Muscle of arm (tissue), 14 donors: ENCODE measurements at places on chromosomes 5 and 9. TPM values are rescaled to one million over a fixed set of nuclear protein-coding genes. Genes with fewer than 3 reads are reported as not detected.

GPX8 gene
- polyA plus RNA-seq, result 105 TPM

DNA sequence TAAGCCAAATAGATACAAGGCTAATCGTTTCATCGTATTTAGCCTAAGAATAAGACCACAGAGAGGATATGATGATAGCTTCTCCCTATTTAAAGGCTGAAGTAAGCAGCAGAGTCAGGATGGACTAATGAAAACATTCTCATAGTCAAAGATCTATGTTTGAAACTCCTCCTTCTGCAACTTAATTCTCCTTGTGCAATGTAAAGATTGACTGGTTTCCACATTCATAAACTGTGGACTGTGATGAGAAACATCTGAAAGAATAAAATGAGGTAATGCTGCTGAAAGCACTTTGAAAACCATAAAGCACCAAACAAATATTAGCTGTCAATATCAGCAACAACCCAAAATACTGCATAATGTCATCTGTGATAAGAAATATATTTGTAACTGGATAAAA, 361.9 kb downstream of the CSNK1G3 start:
- no peak for DNase-seq

GRCh38 chr5:64693636-64694035, 3.3 kb downstream of the SHISAL2B start:
- DNase-seq, result no peak

GRCh38 chr5:43780586-43780985, 177.6 kb downstream of the NNT start:
- DNase-seq, result no peak

DNA sequence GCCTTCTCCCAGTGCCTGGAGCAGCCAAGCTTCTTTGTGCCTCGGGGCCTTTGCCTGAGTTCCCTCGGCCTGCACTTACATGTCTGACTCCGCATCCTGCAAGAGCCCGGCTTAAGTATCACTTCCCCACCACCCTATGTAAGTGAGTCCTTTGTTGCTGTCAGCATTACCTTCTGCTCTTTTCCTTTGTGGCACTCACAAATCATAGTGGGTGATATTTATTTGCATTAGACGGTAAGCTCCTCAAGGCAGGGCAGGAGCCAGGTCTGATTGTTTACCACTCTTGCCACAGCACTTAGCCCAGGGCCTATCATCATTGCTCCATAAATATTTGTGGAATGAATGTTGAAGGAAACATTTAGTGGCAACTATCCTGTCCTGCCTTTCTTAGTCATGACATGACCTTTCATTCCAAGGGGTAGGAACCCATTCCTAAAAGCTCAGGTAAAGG, 4.8 kb downstream of the GM2A start:
- no peak for DNase-seq

- DNase-seq, result no peak
These were observed 521.3 kb downstream of the EFNA5 start for GRCh38 chr5:107149243-107150005.

GRCh38 chr9:134328341-134328840, 2.1 kb downstream of the RXRA start:
- DNase-seq, result no peak

GRCh38 chr5:130280528-130281217, 376.4 kb downstream of the CHSY3 start:
- DNase-seq, result no peak

BHMT2 gene
- polyA plus RNA-seq, result not detected

- DNase-seq, result no peak
These were observed 91.8 kb upstream of the TNC start for GRCh38 chr9:115209601-115210306.

DNA sequence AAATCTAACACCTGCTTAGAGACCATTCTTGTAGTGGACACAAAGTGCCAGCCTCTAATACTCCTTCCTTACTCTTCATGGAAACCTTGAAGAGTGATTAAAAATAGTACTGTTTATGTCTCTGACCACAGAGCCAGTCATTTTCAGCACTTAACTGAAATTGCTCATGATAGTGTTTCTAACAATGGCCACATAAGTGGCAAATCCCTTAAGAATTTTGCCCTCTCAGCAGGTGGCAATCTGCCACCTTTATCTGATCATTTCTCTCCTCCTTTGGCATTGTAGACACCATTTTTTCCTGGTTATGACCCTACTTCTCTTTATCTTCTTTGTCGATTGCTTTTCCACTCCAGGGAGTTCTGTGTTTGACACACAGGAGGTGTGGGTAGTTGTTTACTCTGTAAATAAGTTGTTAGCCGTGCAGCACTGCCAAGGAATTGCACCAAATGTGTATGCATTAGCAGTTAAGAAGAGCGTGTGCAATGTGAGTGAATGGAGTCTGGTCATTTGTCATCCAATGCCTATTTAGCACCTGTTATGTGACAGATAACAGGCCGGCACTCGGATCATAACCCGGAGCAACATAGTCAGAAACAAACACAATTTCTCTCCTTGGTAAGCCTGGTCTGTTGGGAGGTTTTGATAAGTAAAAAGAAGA, 36.8 kb upstream of the STARD4 start:
- no peak for DNase-seq

SLCO4C1 gene
- 2.8 TPM for polyA plus RNA-seq

DNA sequence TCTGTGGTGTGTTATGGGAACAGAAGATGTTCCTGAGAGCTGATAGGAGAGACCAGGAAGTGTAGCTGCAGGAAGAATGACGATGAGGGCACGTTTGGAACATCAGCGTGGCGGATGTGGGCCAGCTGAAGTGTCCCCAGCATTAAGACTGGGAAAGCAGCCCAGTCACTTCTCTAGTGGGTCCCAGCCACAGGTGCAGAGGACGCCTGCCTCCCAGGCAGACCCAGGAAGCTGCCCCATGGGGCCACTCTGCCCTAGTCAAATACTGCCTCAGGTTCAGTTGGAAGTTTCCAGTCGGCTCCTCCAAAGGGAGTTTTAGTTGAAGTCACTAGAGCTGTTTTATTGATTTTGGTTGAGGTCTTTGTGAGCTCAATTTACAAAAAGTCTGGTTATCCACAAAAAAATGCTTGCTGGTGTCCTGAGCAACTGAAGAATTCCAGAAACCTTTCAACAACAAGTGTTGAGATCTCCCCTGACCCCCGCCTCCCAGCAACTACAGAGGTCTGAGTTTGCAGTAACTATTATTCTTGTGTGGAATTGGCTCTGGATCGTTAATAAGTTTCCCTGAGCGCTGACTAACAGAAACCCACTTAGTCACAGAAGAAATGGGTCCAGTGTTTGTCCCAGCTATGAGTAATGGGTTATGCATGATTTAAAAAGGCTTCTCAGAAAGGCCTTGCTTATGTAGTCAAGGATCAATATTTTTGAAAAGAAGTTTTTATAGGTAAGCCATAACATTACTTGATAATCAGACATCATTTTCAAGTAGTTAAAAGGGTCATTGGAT, 294.1 kb downstream of the FANCC start:
- DNase-seq, result peak; percentile 59

PCDHA1 gene
- polyA plus RNA-seq, result 0.10 TPM

- peak; percentile 15 for DNase-seq
These were observed 158.9 kb upstream of the VCAN start for GRCh38 chr5:83312663-83313062.

DNA sequence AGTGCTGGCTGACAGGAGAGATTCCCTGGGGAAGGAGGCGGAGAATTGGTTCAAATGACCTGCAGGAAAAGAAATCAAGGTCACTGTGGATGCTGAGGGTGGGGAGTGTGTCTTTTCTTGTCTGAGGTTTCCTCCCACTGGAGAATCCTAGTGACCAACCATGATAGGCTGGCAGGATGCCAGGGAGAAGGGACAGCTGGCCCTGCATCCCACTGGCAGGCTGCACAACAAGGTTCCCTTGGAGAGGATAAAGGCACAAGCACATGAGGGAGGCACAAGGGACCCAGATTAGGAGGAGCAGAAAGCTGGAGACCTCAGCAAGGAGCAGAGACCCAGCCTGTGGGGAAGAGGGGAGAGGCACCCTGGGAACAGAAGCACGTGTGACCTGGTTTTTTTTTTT, 11.4 kb upstream of the ZDHHC12 start:
- DNase-seq, result no peak

DNA sequence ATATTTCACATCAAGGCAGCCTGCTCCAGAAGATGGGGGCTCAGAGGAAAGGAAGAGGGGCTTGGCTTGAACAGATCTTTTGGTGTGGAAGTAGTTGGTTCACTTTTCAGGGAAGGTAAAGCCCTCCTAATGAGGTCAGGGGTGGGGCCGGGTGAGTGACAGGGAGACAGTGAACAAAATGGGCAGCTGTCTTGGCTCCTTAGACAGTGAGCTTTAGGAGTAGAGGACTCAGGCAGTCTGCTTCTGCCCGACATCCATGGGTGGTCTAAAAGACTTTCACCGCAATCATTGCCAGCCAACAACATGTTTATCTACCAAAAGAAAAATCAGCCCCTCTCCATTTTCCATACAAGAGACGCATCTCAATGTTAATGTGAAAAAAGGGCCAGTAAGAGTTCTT, 241.0 kb downstream of the EBF1 start:
- DNase-seq, result no peak

ZFAND5 gene
- polyA plus RNA-seq, result 143 TPM

DNA sequence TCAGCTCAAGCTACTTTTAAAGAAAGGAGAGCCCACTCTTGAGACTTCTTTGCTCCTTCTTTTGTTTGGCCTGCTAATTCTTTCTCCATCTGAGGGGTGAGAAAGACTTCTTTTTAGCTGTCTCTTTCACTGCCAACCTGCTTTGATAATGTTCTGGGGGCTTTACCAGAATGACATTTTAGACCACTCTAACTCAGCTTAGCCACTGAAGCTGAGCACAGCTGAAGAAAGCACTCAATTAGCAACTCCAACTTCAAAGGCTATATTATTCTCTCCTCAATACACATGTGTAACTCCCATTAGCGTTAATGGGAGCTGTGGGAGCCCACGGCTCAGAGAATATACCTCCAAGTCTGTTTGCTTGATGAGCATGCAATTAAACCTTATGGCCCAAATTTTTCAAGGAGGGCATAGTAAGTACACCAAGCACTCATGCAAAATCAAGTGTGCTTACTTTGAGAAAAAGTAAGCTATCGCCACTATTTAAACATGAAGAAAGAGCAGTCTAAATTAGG, 815.4 kb upstream of the DMAC1 start:
- DNase-seq, result no peak

DNA sequence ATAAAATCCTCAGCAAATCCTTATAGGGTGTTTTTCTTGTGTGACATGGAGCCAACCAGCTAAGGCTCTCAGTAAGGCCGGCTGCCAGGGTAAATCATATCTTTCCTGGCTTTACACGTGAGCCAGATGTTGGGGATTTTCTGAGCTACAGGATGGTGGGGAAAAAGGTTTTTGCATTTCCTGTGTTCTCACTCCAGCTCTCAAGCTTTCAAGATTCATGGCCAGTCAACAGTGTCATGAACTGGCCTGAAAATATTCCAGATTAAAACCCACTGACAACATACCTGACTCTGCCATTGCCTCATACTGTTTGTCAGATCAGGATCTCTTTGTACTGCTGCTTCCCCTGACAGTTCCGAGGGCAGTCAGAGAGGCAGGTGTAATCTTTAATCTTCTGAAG, 306.9 kb downstream of the GLIS3 start:
- DNase-seq, result no peak

- peak; percentile 10 for DNase-seq
These were observed 148.2 kb downstream of the CAAP1 start for GRCh38 chr9:26744191-26744965.

LCN1 gene
- not detected for polyA plus RNA-seq

ECM2 gene
- 26.4 TPM for polyA plus RNA-seq

SNAPC4 gene
- polyA plus RNA-seq, result 5.5 TPM

DNA sequence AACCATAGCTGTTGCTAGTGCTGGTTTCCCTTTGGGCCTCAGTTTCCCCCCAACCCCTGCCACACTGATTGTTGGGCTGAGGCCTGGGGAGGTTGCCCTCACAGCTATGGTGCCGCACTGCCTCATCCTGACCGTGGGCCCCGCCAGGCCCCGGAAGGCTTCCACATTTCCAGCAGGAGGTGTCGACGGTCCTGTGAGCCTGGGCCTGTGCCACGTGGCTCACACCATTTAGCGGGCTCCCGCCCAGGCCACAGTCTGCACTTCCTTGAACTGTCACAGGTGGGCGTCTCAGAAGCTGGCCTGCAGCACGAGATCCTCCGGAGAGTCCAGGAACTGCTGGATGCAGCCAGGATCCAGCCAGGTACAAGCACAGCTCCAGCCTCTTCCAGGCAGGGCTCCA, 45.7 kb downstream of the LRSAM1 start:
- no peak for DNase-seq

GRCh38 chr9:34565856-34566255, 23.7 kb downstream of the CNTFR start:
- DNase-seq, result no peak

SHC3 gene
- polyA plus RNA-seq, result 1.4 TPM

STKLD1 gene
- 1.8 TPM for polyA plus RNA-seq

GRCh38 chr5:54725391-54726280, 208.1 kb downstream of the SNX18 start:
- DNase-seq, result no peak

ADAMTS19 gene
- polyA plus RNA-seq, result 12.9 TPM

GRCh38 chr9:131465401-131465800, 37.3 kb upstream of the POMT1 start:
- DNase-seq, result no peak

PCDHGA6 gene
- not detected for polyA plus RNA-seq

SLC36A2 gene
- polyA plus RNA-seq, result 0.59 TPM

DNA sequence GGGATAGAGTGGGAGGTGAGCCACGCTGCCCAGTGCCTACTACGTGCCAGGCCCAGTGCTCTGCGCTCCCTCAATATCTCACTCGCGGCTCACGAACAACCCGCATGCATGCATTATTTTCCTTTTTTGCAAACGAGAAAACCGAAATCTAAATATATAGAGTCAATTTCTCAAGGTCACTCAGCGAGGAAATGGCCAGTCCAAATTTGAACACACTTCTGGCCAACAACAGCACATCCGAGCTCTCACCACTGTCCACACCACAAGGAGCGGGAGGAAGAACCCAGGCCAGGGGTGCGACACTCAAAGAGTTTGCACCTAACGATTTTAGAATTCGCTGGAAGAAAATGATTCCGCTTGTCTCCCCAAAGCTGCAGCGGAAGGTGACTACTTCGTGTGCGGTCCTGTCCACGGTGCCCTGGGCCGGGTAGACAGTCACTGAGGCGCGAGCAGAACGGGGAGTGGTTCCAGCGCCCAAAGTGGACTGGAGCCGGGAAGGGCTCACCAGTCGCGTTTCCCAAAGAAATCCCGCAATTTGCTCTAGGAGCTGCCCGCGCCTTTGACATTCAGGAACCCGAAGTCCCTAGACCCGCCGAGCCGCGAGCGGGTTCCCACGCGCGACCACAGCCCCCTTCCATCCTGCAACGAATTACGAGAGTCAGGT, 1.1 kb upstream of the TLX3 start:
- no peak for DNase-seq

PCDHGA12 gene
- 1.8 TPM for polyA plus RNA-seq

LCN15 gene
- polyA plus RNA-seq, result 0.74 TPM

GRCh38 chr5:73955271-73955846, 329.4 kb downstream of the ARHGEF28 start:
- no peak for DNase-seq

GRCh38 chr5:43396762-43397304, 15.4 kb downstream of the CCL28 start:
- DNase-seq, result peak; percentile 20

CPLANE1 gene
- polyA plus RNA-seq, result 24.8 TPM

IFNA21 gene
- not detected for polyA plus RNA-seq
